ENCODE measurements at places on chromosomes 7 and 10. TPM values are rescaled to one million over a fixed set of nuclear protein-coding genes. Genes with fewer than 3 reads are reported as not detected.

ZNF248 gene
- 7.3 TPM for total RNA-seq

TRIM50 gene
- total RNA-seq, result not detected

RGR gene
- total RNA-seq, result not detected

FAM20C gene
- total RNA-seq, result 0.59 TPM

VAX1 gene
- not detected for total RNA-seq

SH2D4B gene
- total RNA-seq, result not detected

SPDYE17 gene
- not detected for total RNA-seq

FRMD4A gene
- 1.3 TPM for total RNA-seq

FKBP9 gene
- total RNA-seq, result 0.37 TPM

RHBDD2 gene
- total RNA-seq, result 23.2 TPM

BEND7 gene
- total RNA-seq, result not detected

PLEKHS1 gene
- total RNA-seq, result 0.09 TPM

POMZP3 gene
- 9.0 TPM for total RNA-seq

ATOH7 gene
- not detected for total RNA-seq

FGL2 gene
- total RNA-seq, result 0.16 TPM

KEL gene
- 0.32 TPM for total RNA-seq

PON3 gene
- not detected for total RNA-seq

HOXA5 gene
- total RNA-seq, result not detected

CTAGE4 gene
- total RNA-seq, result 1.2 TPM

TMEM229A gene
- total RNA-seq, result not detected

SPDYE3 gene
- total RNA-seq, result not detected

EBLN1 gene
- total RNA-seq, result not detected

GPR15LG gene
- not detected for total RNA-seq

MBL2 gene
- not detected for total RNA-seq

A1CF gene
- not detected for total RNA-seq

PLXDC2 gene
- not detected for total RNA-seq

RASSF4 gene
- 1.3 TPM for total RNA-seq

LFNG gene
- total RNA-seq, result 14.9 TPM

PILRA gene
- total RNA-seq, result 0.90 TPM

ANXA8L1 gene
- not detected for total RNA-seq

VSTM4 gene
- 0.11 TPM for total RNA-seq

SPDYE16 gene
- total RNA-seq, result not detected

TRIM56 gene
- 35.3 TPM for total RNA-seq

ADAM22 gene
- total RNA-seq, result 1.1 TPM

PLEKHA8 gene
- 11.1 TPM for total RNA-seq

HMX2 gene
- 0.28 TPM for total RNA-seq
